ENCODE measurements at places on chromosomes 7 and 10.

DNA sequence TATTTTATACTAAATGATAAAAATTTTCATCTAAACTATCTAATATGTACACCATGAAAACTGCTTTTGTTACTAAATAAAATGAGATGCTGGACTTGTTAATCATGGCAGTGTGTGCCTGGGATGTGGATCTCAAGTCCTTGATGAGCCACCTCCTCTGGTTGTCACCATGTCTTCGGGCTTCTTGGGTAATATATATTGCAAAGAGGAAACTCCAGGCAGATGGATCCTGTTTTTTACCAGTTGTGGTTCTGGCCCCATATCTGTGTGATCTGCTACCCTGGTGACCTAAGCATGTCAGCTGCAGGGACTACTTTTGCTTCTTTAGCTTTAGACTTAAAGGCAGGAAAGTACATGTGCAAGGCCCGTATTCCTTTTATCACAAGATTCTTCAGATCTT is 46.2 kb downstream of the TMEM60 start:
- DNase-seq, result no peak

DNA sequence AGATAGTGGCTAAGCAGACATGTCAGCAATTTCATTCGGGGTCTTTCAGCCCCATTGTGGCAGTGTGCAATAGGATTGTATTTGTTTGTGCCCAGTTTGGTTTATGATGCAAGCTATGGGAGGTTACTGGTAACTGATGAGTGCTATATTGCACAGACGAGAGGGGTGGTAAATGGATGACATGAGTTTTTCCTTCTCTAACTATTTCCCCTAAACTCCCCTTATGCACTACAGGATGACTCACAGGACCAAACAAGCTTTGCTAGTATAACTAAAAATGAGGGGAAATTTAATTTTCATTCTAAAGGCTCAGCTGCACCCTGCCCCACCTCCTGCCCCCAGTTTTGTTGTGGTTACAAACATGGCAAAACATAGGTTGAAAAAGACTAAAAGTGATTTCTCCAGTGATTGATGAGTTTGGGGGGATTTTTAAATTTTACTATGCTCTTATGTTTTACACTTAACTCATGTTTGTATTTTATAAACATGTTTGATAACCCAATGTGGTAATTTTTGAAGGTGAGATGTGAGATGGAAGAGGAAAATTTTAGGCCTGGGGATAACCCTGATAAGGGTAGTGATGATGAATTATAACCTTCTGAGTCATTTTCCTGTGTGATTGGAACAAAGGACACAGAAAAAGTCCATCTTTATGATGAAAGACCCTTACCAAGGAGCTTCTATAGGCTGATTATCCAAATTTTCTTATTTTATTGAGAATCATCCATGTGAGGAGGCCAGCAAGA is 60.8 kb upstream of the NAMPT start:
- DNase-seq, result no peak

- DNase-seq, result no peak
These were observed 19.1 kb upstream of the LEP start for GRCh38 chr7:128221929-128222403.

DNA sequence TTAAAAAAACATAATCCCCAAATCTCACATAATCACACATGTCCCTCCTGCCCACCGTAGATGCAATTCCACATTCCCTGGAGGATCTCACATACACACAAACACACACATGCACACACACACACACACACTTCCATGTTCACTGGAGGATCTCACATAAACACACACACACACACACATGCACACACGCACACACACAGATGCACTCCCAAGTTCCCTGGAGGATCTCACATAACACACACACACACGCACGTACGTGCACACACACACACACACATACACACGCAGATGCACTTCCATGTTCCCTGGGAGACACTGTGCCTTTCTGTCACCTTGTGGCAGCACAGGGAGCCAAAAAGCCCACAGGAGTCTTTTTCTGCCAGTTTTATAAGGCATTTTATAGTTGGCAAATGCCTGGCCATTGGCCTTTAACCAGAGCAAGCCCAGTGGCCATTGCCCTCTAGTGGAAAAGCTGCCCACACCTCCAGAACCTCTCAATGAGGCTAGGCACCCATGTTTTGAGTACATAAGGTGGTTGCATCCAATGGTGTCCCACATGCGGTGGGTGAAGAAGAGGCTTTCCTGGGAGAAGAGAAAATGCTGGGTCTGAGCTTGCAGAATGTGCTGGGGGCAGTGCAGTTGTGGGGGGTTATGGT is 115.4 kb upstream of the ACBD5 start:
- no peak for DNase-seq

- peak; percentile 31 for DNase-seq
These were observed at the start of gene MLXIPL for GRCh38 chr7:73623798-73624668. MLXIPL (minus strand) TSS chr7:73624522; CDS start chr7:73624492, 30 bp downstream.

- no peak for DNase-seq
These were observed 211.8 kb upstream of the FOXK1 start for GRCh38 chr7:4470246-4470645.

DNA sequence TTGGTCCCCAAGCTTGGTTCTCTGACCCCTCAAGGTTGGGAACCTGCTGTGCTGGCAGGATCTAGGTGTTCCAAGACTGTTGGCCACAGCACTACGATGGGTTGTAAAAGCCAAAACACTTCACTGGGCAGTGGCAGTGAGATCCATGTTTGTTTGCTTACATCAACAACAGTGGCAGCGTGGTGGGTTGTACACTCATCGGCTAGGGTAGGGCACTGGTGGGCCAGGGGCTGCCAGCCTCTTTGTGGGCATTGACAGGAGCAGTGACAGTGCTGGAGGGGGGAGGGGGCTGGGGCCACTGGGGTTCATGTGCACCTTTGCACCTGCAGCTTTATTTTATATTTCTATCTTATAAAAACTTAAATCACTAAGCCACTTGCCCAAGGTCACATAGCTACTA is 126.7 kb upstream of the ZWINT start:
- no peak for DNase-seq

DNA sequence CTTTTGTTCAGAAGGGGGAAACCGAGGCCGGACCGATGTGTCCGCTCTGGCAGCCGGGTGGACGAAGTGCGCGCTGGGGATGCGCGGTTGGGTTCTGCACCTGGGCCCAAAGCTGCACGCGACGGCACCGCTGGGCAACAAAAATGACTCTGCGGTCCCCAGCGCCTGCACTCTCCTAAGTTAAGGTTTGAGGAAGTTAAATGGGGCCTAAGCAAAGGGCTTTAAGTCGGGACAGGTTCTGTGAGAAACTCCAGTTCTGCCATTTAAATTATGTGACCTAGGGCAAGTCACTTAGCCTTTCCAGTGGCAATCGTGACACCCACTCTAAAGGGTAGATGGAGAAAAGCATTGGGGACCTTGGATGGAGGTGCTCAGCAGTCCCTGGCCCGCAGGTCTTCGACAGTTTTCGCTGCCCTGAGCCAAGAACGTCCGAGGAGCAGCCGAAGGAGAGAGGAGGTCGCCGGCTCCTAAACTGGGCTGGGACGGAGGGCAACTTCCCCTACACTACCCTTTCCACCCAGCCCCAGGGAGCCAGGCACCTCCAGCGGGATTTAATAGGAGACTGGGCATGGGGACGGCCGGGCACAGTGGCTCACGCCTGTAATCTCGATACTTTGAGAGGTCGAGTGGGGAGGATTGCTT is 534 bp upstream of the ACBD5 start:
- DNase-seq, result no peak

GRCh38 chr10:114544045-114544659 is 113.9 kb downstream of the ABLIM1 start:
- no peak for DNase-seq

DNA sequence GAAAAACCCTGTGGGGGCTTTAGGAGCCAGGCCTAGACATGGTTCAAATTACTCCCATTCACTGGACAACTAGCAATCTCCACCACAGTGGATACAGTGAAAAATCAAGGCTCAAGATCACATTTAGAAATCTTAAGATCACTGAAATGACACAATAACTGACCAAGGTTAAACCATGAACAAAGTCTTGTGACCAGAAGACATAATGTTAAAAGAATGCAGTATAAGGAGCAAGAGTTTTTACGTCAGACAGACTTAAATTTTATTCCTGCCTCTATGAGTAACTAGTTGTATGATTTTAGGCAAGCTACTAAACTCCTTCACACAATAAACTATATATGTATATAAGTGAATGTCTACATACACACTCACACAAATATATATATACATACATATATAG is 68.5 kb downstream of the MICU1 start:
- no peak for DNase-seq

- no peak for DNase-seq
These were observed 99.6 kb downstream of the C10orf90 start for GRCh38 chr10:126570621-126571602.

GRCh38 chr7:81791568-81792518 is 22.0 kb upstream of the HGF start:
- DNase-seq, result no peak

- DNase-seq, result no peak
These were observed 50.4 kb downstream of the FAM171A1 start for GRCh38 chr10:15320522-15321203.

- DNase-seq, result no peak
These were observed 141.2 kb upstream of the ZNF716 start for GRCh38 chr7:57308631-57309408.

DNA sequence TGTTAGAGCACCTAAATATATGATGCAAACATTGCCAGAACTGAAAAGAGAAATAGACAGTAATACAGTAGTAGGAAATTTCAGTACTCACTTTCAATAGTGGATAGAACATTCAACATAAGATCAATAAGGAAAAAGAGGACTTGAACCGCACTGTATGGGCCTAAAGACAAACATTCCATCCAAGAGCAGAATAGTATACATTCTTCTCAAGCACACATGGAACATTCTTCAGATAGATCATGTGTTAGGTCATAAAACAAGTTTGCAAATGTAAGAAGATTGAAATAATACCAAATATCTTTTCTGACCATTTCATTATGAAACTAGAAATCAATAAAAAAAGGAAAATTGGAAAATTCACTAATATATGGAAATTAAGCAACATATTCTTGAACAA is 185.4 kb upstream of the FOXP2 start:
- no peak for DNase-seq

DNA sequence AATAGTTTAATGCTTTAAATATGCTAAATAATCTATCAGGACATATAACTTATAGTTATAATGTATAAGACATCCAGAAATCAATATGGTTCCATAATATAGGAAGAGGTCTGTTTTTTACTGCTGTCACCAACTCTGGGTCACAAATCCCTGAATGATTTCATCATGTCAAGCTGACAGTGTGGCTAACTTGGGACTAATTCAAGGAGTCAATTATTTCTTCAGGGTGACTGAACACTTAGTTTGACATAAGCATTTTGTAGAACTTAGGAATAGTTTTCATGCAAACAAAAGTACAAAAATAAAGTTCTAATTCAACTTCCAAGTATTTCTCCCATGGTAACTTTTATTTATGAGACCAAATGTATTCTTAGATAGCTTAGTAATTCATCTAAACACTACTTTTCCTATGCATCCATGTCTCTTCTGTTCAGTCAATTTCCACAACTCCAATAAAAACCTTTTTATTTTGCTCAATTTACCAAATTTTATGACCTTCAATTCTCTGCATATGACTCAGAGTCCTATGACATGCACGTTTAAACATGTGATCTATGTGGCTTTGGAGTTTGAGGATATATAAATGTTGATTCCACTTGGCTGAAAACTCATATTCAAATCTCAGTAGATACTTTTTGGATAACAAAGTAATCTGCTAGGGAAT is 40.3 kb upstream of the GNAT3 start:
- no peak for DNase-seq

DNA sequence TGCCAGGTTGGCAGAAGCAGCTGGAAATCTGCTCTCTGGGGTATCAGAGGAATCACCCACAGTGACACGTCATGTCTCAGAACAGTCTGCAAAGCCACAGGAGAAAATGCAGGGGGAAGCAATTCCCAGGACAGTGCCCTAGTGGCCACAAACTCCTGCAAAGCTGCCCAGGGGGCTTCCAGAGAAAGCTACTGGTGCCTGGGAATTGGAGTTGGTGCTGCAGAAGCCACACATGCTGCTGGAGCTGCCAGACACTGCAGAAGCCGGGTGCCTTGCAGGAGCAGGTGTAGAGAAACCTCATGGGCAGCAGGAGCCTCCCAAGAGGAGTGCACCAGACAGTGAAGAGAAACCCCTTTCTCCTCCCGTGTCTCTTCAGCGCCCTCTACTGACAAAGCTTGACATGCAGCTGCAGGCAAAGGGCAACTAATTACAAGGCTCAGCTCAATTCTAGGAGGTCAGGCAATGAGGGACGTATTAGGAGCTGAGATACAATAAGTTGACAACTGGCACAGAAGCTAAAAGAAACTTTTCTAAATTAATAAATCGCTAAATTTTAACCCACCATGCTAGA is 30.2 kb upstream of the NUB1 start:
- DNase-seq, result no peak

DNA sequence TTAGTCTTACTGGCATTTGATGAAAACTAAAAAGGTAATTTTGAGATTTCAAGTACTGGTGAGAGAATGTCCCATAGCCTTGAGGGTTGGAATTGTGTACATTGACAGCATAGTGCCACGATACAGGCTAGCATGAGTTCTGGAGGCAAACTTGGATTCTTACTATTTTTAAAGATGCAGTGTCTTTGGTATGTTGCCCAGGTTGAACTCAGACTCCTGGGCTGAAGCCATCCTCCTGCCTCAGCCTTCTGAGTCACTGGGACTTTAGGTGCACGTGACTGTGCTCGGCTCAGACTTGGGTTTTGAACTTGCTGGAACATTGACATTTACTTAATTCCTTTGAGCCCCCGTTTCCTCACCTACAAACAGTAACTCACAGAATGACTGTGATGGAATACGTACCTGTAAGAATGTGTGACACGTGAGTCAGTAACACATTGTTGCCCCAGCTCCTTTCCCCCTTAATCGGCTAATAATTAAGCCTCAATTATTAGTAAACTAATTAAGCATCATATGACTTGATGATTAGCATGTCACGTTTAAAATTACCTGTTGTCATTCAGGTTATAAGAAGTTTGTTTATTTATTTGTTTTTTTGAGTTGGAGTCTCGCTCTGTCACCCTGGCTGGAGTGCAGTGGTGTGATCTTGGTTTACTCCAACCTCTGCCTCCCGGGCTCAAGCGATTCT is 10.6 kb downstream of the DNAJB6 start:
- no peak for DNase-seq

- DNase-seq, result no peak
These were observed 18.0 kb downstream of the ELMO1 start for GRCh38 chr7:37430640-37431039.

DNA sequence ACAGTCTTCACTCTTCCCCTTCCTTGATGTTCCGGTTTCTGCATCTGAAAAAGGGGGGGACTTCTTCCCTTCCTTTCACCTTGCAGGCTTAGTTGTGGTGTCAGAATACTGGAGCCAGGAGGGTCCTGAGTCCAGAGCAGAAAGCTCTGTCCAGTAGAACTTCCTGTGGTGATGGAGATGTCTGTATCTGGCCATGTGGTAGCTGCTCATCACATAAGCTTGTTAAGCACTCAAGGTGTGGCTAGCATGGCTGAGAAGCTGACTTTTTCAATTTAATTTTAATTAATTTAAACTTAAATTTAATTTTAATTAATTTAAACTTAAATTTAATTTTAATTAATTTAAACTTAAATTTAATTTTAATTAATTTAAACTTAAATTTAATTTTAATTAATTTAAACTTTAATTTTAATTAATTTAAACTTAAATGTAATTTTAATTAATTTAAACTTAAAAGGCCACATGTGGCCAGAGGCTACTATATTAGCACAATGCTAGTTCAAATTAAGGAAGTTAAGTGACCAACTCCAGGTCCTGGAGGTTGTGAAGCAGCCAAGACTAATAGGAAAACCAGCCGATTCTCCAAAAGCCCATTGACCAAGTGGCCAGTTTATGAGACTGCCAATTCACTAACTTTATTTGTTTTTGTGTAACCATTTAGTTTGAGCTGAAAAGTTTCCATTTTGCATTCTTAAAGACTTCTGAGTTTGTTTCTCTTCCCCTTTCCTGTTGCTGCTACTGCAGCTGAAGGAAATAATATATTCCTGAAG is 16.3 kb downstream of the MSRB2 start:
- no peak for DNase-seq

Data from stimulated activated CD8-positive, alpha-beta memory T cell treated with anti-CD3 and anti-CD28 coated beads, Interleukin-15, amount 100 ng/mL, for 24 hours (primary cell).